HEK293T (cell line): ENCODE measurements at places on chromosomes 1 and 21.
A peak's percentile ranks its signal among the peaks of the same experiment; 100 is the strongest.

DNA sequence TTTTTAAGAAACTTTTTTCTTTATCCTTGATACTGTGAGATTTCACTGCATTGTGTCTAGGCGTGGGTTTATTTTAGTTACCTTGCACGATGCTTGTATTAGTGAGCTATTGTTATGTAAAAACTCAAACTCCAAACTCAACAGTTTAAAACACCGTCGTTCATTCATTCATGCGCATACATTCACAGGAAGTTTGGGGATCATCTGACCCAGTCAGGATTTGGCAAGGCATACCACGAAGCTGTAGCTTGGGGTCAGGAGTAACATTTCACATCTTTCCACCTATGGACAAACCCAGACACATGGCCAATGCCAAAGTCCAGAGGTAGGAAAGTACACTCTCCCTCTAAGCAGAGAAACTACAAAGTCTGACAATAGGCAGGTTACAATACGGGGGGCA lies 324.6 kb upstream of the CHRM3 start:
- no peak for DNase-seq

- DNase-seq = no peak
Measured at GRCh38 chr1:24325587-24326449, 6.7 kb downstream of the GRHL3 start.

DNA sequence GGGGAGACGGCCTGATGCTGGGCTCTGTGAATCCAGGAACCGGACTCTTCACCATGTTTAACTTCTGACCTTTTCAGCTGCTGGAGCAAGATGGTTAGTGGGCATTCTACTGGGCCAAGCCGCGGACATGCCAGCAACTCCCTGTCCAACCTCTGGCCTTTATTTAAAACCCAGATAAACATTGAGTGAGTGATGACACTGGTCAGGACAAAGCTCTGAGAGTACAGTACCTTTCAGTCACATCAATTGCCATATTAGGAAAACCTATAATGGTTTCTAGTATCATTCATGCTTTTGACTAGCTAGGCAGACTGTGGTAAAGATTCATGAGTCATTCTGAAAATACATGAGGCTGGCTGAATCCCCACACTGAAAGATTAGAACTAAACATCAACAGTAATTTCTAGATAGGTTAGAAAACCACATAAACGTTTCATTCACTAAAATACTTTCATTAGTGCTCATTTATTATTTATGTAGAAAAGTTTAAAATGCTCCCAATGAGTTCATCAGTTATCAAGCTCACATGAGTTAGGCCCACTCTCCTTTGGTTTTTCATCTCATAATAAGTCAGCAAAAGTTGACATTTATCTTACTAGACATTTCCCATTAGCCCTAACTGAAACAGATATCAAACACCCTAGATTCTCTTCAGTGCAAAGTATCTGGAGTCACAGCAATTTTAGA lies 7.1 kb upstream of the ACTA1 start:
- no peak for DNase-seq

DNA sequence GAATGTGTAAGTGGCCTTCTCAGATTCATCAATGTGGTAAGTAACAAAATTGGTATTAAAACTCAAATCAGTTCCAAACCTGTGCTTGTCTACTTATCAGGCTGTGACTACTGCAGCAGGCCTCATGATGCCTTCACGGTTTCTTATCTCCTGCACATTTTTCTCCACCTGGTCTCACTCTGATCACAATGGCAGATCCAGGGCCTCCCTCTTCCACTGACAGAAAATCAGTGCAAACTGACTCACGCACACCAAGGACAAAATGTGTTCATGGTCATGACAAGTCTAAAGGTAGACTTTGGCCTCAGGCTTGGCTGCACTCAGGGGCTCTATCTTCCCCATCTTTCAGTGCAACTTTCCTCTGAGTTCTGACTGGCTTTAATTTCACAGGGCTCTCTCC lies 56.7 kb upstream of the ATP1A1 start:
- DNase-seq = no peak

DNA sequence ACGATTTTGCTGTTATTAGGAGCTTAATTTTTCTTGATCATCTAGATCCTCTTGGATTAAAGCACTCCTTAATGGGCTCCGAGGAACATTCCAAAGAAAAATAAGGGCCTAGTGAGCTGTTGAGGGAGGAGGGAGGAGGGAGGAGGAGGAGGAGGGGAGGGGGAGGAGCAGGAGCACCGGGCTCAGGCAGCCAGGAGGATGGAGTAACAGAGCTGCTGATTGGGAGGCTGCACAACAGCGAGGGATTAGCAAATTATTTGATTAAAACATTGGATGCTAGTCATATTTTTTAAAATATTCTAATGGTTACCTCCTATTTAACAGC lies 302.1 kb upstream of the RRP15 start:
- DNase-seq = no peak

DNA sequence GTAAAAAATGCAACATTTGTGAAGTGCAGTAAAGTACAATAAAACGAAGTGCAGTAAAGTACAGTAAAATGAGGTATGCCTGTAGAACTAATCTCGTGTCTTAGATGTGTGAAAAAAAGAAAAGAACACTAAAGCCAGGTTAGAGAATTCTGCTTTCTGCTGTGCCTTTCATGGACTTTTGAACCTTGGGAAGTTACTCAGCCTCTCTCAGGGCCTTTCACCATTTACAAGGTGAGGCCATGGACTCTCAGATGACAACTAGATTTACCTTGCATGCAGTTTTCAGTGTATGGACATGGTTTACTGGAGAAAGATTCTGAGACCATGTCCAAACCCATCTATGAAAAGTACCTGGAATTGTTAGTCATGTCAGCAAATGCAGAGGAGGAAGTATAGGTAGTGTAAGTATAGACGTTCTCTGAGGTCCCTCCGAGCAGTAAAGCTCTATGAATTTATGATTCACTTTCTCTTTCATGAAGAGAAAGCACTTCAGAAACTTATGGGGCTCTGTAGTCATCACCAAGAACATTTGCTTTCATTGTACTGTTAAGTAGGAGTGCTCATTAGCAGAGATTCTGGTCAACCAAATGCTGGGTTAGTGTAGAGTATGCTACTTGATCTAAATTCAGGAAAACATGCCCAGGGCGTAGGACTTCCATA lies 143.1 kb downstream of the CACNA1E start:
- no peak for DNase-seq

DNA sequence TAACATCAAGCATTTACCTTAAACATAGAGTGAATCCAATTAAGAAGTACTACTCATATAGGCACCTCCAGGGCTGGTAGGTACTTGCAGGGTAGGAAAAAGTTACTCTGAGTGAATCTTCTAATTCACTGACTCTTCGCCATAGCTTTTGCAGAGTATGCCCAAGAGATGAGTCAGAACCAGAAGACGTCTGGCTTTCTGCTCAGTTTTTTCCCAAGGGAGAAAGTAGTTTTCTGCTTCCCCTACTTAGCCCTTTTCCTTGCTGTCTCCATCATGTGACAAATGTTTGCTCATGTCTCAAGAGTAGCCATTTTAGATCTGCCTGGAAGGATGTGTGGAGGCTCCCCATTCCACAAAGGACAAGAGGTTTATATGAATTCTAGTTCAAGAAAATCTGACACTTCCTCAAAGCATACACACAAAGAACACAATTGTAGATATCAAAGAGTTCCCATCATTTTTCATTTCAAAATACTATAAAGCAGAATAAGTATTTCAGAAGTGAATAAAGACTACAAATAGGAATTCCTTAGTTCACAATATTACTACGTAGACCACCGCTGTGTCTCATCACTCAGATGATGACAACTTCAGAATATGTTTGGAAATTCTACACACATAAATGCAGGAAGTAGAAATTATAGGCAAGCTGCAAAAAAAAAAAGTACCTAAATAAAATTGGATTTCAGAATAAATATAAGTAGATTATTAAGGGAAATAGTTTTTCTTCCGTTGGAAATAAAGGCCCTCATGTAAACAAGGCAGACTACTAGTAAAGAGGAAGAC lies 98.5 kb downstream of the ASH1L start:
- no peak for DNase-seq

GRCh38 chr21:37432710-37433455 lies 66.3 kb downstream of the DYRK1A start:
- DNase-seq = no peak

DNA sequence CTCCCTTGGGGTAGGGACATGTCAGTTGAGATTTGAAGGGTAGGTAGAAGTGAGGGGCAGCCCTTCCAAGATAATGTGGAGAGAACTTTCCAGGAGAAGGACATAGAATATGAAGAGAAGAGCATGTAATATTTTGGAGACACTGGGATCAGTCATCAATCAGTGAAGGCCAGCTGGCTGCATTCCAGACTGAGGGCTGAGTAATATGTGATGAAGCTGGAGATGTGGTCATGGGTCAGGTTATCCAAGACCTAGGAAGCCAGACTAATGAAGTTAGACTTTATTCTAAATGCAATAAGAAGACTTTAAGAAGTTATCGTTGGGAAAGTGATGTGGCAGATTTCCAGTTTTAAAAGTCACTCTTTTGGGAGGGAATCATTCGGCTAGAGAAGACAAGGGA lies 262.0 kb downstream of the HMCN1 start:
- DNase-seq = no peak

DNA sequence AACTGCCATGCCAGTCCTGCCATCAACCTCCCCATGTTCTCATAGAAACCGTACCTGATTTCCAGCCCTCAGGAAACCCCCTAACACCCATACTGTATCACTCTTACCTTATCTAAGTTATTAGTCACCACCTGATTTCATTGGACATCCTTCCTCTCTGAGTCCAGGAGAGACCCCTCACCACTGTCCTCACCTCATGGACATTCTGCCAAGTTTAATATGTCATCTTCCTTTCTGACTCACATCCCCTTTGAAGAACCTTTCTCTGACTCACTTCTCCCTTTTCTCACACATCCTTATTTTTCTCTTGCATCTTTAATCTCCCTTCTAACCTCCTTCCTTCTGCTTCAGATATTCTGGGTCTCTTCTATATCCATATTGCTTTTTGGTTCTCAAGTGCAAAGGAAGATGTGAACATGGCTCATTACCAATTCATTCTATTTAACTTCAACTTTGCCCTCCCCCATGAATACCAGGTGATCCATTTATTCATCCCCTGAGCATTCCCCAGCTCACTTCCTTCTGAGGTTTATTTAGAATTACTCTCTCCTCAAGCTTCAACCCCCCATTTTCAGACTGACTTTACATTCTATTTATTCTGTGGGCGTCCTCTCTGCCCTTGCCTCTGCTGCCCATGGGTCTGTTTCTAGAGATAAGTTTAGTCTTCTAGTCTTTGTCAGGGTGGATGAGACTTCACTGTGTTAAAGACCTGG lies 206.8 kb upstream of the ESRRG start:
- DNase-seq = no peak

DNA sequence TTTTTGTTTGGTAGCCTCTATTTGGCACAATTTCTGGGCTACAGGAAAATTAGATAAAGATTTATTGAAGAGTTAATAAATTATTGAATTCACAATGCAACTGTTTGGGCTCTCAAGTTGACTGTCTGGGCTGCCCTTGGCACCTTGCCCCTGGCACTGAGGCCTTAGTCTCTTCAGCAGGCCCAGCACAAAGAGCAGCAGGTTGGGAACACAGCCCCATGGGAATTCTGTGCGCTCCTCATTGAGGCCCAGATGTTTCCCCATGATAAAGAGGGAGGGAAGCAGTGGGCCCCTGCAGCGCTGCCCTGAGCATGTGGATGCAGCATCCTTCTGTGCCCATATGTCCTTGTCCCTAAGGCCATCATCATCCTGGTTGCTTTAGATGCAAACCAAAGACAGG lies 2.9 kb downstream of the CRNN start:
- no peak for DNase-seq

- no peak for DNase-seq
Measured at GRCh38 chr1:197782722-197783360, 7.6 kb upstream of the DENND1B start.

DNA sequence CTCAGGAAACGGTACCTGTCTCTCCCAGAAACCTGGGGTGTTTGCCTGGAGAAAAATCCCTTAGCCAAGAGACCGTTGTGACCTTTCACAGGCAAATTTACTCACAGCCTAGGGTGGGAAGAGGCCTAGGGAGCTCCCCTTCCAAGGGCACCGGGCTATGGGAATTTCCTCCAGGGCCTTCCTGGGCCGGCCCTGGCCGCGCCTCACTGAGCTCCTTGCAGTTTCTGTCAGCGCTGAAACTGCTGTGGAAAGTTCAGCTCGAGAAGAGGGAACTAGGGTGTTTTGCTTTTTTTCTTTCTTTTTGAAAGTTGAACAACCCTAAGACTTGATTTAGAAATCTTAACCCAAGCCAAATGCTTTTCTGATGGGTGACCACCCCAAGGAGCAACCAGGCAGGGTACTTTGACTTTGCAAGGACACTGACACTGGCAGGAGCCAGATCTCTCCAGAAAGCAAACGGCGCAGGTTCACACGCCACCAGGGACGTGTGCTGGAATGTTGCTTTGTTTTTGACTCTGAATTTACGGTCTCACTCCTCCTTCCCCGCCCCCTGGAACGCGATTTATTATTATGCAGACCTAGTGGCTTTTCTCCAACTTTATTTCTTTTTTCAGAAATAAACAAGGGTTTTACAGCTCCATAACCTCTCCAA lies 229.6 kb upstream of the JUN start:
- peak; percentile 78 for DNase-seq

DNA sequence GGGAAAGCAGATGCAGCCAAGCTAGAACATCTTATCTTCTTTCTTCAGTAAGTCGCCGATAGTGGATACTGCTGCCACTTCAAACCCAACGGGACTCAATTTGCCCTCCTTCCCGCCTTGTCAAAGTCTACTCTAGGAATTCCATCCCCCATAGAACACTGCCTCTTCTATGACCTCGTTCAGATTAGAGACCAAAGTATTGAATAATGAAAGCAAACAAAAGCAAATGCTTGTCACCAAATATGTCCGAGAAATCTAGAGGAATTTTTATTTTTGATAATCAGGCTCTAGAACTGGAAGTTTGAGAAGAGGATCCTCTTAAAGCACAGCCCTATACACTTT lies 853 bp upstream of the RRAGC start:
- DNase-seq = no peak

GRCh38 chr1:168321945-168322344 lies 41.3 kb downstream of the TBX19 start:
- no peak for DNase-seq

DNA sequence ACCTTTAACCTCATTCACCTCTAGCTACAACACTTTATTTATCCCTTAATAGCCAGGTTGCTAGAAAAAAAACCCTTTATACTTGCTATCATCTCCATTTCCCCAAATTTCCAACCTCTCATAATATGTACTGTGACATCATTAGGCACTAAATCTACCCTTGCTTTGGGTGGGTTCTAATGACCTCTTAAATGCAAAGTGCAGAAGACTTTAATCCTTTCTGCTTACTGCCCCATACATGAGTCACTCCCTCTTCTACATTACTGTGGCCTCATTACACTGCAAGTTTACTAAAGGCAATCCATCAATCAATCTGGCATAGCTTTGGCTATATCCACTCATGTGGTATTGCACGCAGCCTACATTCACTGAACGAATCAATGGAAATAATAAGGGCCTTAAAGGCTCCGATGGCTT lies 353.3 kb downstream of the SMYD3 start:
- DNase-seq = peak; percentile 6

- DNase-seq = peak; percentile 45
Measured at GRCh38 chr1:156584813-156585212, 5.3 kb downstream of the TTC24 start.

- no peak for DNase-seq
Measured at GRCh38 chr1:224510880-224511645, 76.5 kb upstream of the WDR26 start.

GRCh38 chr1:53412285-53413174 lies 46.7 kb upstream of the DMRTB1 start:
- DNase-seq = no peak

- DNase-seq = no peak
Measured at GRCh38 chr1:208269338-208269666, 25.1 kb upstream of the PLXNA2 start.

- DNase-seq = no peak
Measured at GRCh38 chr1:150551051-150551783, 2.0 kb downstream of the ADAMTSL4 start.
